ENCODE measurements at places on chromosomes 4 and X.

DNA sequence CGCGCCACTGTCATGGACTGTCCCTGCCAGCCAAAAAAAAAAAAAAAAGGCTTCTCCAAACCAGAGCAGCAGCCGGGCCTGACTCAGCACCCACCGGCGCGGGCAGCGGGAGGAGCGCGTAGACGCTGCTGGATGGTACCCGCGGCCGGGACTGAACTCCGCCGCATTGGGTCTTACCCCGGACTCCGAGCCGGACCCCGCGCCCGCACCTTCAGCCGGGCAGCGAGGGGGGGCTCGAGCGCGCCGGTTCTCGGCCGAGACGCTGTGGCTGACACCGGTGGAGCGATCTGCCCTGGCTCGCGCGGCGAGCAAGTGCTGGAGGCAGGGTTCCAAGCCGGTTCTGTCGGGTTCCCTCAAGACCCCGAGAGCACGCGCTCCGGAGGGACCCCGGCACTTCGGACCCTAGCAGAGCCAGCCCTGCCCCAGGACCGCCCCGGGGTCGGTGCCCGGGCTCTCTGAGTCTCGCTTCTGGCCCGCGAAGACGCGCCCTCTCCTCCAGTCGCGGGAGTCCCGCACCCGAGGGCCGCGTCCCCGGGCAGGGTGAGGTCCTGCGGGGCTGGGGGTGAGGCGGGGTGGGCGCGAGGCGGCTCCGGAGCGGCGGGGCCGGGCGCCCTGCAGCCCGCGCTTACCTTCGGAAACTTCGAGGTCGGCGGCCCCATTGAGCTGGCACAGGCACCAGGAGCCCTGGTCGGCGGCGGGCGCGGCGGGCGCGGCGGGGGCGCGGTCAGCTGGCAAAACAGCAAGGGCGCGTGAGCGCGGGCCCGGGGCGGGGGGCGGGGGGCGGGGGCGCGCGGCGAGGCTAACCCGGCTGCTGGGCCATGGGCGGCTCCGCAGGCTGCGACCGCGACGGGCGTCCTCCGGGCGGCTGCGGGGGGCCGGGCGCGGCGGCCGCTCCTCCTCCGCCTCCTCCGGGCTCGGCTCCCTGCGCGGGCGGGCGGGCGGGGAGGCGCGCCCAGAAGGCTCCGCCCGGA is 11.8 kb upstream of the MAN2B2 start:
- DNase-seq = peak; percentile 38

GRCh38 chr4:7094916-7095315 is 27.1 kb upstream of the GRPEL1 start:
- DNase-seq = no peak

DNA sequence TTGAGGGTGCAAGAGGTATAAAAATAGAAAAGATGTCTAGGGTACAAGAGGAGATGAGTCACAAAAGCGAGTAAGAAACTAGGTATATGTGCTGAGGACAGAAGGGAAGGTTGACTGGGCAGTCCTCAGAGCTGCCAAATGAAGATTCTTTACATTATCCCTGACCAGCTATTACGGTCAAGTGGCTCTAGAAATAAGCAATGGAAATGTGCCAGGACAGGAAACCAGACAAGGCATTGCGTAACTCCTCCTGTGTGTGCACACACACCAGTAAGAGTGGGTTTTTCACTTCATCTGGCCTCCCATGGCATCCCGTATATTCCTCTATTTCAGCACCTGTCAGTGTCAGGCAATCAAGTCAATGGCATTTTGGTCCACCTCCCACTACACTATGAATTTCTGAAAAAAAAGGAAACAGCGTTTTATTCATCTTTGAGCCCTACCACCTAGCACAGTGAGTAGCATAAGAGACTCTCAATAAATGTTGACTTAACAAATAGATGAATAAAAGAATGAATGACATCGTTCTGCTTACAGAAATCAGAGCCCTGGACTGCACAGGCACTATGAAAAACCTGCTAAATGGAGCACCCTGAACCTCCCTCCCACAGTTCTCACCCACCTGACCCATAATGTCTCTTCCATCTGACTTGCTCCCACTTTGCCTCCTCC is 62.6 kb upstream of the KLF3 start:
- DNase-seq = peak; percentile 67

GRCh38 chrX:40082447-40083119 is 15.2 kb downstream of the BCOR start:
- DNase-seq = no peak

- DNase-seq = no peak
Observed at GRCh38 chr4:149711593-149712365, 103.9 kb downstream of the IQCM start.

DNA sequence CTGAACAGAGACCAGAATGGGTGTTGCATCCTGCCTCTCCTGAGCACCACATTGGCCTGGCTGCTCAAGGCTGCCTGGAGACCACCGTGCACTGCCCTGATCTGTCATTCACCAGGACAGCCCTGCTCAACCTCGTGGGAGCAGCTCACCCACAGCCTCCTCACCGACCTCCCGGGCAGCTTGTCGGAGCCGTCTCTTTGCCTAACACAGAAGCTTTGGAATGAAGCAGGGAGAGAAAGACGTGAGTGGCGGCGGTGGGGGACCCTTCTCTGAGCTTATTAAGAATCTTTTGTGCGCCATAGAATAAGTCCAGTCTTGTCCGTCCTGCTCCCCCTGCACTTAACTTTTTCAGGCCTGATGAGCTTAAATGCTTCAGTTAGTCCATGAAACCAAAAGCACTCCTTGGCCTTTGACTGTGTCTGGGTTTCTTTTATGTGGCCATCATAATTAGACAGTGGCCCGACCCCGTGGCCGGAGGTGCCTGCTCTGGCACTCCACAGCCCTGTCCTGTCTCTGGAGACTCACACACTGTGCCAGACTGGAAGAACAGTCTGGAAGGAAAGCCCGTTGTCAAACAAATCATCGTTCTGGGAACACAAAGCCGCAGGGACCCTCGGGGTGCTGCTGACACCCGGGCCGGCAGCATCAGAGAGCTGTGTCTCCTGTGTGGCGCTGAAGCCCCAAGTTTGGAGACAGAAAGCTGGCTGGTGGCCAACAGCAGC is 192.8 kb downstream of the BCOR start:
- DNase-seq = no peak

- no peak for DNase-seq
Observed at GRCh38 chrX:642436-643240, 12.0 kb downstream of the SHOX start.

DNA sequence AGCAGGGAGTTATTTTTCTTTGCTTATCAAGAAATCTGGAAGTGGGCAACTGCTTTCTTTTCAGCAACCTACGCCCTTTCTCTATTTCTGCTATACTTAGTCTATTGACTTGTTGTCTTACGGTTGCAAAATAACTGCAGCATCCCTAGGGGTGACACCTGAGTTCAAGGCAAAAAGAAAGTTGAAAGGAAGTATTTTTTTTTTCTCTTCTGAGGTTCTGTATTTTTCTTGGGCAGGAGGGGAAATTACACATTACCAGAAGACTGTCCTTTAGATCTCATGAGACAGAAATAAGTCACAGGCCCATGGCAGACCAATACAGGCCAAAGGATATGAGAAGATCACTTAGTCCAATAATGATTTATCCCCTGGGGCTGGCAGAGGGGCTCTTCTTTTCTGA is 204.7 kb upstream of the CASK start:
- no peak for DNase-seq

- no peak for DNase-seq
Observed at GRCh38 chr4:41394481-41394894, 137.8 kb downstream of the UCHL1 start.

GRCh38 chr4:138202686-138203085 is 39.5 kb downstream of the SLC7A11 start:
- no peak for DNase-seq

- DNase-seq = no peak
Observed at GRCh38 chr4:73801692-73802091, 34.8 kb upstream of the CXCL6 start.

DNA sequence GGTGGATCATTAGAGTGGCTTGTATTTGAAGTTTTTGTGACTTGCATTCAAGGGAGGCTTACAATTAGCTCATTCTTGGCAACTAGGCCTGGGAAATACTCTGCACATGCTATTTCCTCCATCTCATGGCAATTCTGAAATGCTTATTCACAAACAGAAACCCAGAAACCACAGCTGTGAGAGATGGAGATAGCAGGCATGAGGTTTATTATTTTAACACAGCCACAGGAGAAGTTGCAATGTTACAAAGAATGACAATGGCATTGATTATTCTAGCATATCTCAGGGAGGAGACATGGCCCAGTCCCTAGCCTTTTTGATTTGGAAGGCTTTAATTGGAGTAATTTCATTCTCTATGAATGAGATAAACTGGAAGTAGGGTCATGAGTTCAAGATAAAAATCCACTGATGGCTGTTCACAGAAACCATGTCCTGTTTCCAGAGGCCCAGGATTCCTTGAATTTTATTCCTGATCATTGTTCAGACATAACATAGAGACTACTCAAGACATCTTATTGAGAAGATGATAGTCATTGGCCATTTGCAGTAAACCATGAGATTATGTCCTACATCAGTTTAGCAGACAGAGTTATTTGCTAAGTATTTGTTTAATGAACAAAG is 123.9 kb downstream of the MID1 start:
- DNase-seq = no peak

DNA sequence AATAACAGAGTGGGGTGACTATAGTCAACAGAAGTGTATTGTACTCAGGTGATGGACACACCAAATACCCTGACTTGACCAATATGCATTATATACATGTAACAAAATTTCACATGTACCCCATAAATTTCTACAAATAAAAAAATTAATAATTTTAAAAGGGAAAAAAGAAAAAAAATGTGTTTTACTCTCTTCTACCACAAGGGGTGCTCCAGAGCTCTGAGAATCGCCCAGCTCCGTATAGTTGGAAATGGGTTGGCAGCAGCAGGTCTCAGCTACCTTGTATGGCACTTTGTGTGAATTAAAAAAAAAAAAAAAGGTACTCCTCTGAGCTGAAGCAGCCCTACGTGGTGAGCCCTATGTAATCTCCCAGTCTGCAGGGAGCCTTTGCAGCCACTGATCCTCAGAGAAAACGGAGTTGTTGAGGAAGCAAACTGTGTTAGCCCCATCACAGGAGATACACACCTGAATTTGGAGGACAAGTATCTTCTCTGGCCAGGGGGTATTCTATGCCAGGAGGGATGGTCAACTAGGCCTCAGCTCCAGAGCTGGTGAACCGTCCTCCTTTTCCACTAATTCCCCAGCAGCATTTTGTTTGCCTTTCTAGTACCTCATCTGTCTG is 17.2 kb upstream of the POLA1 start:
- DNase-seq = peak; percentile 5

GRCh38 chr4:113312529-113312928 is 263.1 kb downstream of the ANK2 start:
- DNase-seq = no peak

DNA sequence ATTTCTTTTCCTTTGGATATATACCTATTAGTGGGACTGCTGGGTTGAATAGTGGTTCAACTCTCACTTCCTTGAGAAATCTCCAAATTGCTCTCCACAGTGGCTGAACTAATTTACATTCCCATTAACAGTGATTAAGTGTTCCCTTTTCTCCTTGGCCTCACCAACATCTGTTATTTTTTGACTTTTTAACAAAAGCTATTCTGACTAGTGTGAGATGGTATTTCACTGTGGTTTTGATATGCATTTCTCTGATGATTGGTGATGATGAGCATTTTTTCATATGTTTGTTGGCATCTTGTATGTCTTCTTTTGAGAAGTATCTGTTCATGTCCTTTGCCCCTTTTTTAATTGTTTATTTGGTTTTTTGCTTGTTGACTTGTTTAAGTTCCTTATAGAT is 413.0 kb downstream of the MAPK10 start:
- DNase-seq = no peak

DNA sequence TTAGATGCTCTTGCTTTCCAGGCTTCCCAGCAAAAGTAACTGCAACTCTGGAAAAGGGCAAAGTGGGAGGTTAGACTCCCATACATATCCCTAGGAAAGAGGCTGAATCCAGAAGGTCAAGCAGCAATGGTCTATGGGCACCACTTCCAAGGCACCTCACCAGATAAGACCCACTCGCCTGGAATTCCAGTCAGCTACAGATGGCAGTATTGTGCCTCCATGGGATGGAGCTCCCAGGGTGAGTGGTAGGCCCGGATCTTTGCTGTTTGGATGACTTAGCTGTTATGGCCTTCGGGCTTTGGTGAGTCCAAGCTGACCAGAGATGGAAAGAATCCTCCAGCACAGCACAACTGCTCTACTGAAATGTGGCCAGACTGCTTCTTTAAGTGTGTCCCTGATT is 688.0 kb downstream of the PCDH19 start:
- DNase-seq = no peak

GRCh38 chr4:123743848-123744247 is 347.3 kb downstream of the SPRY1 start:
- no peak for DNase-seq

DNA sequence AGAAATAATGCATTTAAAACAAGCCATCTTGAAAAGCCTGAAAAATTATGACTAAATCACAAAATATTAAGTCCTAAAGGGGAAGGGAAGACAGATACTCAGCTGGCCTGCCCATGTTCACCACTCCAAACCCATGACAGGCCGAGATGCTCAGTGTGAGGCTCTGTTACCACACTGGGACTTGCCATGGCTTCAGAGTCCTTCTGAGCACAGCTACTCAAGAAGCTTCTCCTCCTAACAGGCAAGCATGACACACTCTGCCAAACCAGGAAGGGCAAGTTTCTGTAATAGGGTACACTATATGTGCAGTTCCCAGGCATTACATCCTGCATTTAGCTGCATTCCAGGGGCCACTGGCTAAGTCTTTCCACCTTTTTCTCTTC is 34.0 kb upstream of the CYBB start:
- DNase-seq = no peak

- DNase-seq = no peak
Observed at GRCh38 chr4:147122685-147123084, 177.0 kb upstream of the TTC29 start.

GRCh38 chr4:55879224-55879623 is 25.8 kb downstream of the EXOC1 start:
- no peak for DNase-seq

- no peak for DNase-seq
Observed at GRCh38 chrX:47595716-47596251, 13.5 kb downstream of the TIMP1 start.

GRCh38 chrX:155188786-155189185 is 27.5 kb upstream of the VBP1 start:
- peak; percentile 91 for DNase-seq

DNA sequence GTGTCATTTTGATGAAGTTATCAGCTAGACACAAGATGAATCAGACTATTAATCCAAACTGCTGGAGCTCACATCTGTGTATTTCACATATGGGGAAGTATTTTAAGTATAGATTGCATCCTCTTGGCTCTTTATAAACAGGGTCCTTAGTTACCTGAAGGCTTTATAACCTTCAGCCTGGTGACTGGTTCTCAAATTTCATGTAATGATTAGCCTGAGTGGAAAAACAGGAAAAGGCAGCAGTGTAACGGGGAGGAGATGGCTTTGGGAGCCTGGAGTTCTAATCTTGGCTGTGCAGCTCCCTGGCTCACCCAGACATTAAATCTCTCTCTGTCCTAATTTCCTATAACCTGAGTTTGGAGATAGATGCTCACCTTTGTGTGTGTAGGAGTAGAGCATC is 103.8 kb upstream of the HPF1 start:
- DNase-seq = no peak

GRCh38 chrX:69503228-69503781 is 821 bp upstream of the NALF2 start:
- DNase-seq = no peak
